SJSA1 (cell line): ENCODE measurements at places on chromosomes 11 and 22. TPM values are rescaled to one million over a fixed set of nuclear protein-coding genes. Genes with fewer than 3 reads are reported as not detected.

GRCh38 chr11:112412383-112412782, 151.7 kb upstream of the PLET1 start:
- DNase-seq = no peak

GRCh38 chr22:49334976-49335375, 492.7 kb downstream of the BRD1 start:
- DNase-seq = no peak

HORMAD2 gene
- not detected in 2 replicates for total RNA-seq

GRCh38 chr11:9568854-9569587, 4.4 kb upstream of the WEE1 start:
- peak; percentile 49 for DNase-seq

- no peak for DNase-seq
Observed at GRCh38 chr22:26466196-26466595, 17.4 kb downstream of the HPS4 start.

DNA sequence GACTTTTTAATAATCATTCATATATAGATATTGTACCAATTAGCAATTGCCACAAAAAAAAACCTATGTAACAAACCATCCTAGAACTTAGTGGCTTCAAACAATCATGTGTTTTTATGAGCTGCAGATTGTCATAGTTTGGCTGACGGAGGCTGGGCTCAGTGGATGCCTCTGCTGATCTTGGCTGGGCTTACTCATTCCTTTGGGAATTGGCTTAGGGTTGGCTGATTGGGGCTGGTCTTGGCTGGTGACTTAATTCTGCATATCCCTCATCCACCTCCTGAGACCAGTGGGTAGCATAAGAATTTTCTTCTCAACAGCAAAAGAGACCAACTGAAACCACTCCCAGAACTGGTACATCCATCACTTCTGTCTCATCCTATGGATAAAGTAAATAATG, 57.9 kb upstream of the PHF21B start:
- DNase-seq = no peak

SYCE3 gene
- total RNA-seq = not detected in 2 replicates

CLDN25 gene
- not detected in 2 replicates for total RNA-seq
